ENCODE measurements at places on chromosomes 7 and 10. TPM values are rescaled to one million over a fixed set of nuclear protein-coding genes. Genes with fewer than 3 reads are reported as not detected.
A peak's percentile ranks its signal among the peaks of the same experiment; 100 is the strongest.

Gene DNAJC12
- total RNA-seq: not detected

Gene NPFFR1
- total RNA-seq: under 0.01 TPM

DNA sequence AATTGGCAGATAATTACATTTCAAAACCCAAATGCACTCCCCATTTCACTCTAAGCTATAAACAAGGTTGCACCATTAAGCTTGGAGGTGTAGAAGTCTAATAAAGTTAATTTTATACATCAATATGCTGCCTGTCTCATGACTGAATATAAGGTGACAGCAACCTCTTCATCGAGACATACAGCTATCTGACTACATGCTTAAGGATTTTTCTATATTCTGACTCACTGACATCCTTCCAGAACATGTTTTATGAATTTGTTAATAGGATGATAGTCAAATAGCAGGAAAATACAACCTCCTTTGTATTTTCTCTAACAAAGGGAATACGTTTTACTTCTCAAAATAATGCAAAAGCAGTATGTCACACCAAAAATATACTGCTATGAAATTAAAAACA, 76.6 kb downstream of the NRBF2 start:
- no peak for DNase-seq

DNA sequence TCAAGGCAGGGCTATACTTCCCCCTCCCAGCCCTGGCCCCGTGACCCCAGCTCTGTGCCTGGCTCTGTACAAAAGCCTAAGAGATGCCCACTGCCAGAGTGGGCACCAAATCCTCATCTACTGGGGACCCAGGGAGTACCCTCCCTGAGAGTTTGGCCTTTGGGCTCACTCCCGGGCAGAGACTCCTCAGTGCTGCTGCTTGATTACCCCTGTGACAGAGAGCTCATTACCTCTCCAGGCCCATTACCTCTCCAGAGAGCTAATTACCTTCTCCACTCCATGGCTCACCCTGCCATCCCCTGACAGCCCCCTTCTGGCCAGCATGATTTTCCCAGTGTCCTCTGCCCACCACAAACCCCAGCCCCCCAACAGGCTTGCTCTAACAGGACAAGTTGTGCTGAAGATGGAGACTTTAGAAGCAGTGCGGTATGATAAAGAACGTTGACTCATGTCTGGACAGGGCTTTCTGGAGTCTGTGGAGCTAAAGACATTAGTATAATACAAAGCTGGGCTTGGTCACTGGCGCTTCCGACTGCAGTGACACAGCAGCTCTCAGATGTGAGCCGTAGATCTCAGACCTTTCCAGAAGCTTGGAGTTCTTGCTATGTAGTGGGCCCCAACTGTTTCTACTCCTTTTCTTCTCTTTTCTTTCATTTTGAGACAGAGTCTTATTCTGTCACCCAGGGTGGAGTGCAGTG, 111.3 kb upstream of the KCTD7 start:
- DNase-seq: no peak

DNA sequence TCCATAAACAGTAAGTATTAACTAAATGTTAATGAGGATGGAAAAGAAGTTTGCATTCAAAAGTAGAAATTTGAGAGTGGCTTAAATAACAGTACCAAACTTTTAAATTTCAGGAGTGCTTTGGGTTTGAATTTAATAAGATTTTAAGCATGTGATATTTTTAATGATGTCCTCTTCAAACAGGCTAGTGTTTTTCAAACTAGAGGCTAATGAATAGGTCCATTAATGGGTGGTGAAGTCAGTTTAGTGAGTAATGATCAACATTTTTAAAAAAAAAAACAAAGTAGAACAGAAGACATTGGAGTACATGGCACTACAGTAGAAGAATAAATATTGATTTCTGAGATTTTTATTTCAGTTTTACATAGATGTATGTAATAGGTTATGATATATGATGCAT, 72.9 kb downstream of the AKAP9 start:
- DNase-seq: no peak

GRCh38 chr7:28718055-28718481, 240.1 kb downstream of the TRIL start:
- no peak for DNase-seq

DNA sequence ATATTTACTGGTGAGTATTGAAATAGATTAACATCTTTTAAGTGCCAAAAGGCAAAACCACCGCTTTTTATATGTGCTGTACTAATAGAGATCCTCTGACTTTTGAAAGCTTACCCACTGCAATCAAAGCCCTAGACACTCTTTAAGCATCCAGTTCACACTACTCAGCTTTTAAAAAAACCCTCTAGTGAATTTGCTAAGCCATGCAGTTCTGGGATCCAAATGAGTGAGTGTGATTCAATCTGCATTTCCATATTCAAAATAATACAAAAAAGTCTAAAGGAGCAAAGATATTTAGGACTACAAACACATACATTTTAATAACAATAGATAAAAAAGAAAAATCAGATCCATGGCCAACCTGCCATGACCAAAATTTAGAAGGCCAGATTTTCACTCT, 288.2 kb downstream of the MAGI2 start:
- DNase-seq: no peak

DNA sequence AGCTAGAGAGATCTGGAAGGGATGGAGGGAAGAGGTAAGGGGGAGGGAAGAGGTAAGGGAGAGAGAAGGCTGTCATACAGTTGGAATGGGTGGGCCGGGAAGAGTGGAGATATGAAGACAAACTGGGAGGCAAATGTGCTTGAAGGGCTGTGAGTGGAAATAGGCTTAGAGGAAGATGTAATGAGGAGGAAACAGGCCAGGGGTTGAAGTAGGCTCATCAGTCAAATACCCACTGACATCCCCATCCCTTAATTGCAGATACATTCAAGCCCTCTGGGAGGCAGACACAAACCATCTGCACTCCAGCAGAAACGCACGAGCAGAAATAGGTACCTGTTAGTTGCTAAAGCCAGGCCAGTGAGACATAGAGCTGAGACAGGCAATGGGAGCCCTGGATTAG, 2.1 kb downstream of the SYNPO2L start:
- no peak for DNase-seq

DNA sequence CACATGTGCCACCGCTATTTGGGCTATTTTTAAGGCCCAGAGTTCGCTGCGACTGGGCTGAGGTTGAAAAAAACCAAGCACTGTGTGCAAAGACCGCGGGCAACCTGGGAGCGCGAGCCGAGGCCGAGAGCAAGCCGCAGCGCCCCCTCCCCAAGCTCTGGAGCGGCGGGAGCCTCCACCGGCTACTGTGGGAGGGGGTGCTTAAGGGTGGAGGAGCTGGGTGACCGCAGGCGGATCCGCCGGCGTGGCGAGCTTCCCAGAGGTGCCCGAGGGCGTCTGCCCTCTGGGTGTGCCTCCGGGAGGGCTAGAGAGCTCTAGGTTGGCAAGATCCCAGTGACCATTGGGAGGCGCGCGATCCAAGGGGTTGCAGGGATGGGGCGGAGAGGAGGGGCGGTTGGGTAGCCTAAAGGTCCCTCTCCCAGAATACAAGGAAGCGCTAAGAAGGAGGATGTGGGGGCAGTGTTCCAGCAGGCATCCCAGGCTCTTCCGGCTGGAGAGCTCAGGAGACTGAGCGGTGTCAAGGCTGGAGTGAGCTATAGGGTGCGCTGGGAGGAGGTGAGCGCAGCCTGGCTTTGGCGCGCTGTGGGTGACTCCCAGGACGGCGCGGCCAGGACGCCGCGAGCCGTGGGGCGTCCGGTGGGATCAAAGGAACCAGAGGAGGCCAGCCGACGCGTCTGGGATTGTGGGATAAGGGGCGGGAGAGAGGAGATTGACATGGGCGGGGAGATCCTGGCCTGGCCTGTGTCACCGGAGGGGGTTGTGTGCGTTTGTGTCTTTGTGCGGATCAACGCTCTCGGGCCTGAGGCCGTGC, 8.0 kb downstream of the DLX5 start:
- DNase-seq: no peak

DNA sequence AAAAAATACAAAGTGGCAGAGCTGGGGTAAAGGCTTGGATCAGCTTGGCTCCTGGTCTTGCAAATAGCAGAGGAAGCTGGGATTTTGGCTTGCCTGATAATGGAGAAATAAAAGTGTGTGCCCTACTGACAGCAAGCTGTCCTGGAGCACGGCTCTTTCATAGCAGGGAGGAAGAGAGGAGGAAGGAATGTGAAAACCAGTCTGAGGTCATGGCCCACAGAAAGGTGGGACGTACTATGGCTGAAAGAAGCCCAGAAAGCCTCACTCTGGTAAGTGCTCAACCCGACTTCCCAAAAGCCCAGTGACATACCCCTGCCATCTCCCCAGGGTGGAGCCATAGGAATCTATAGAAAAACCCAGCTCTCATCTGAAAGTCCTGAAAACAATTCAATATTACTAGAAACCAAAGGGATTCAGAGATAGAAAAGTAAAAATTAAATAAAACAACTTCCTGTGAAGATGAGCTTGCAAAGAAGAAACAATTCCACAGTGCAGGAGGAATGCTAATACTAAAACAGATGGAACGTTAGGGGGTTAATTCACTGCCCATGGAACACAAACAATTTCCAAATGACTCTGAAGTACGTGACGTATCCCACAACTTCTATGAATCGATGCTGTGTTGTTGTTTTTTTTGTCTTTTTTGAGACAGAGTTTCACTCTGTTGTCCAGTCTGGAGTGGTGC, 246.7 kb upstream of the PTN start:
- DNase-seq: no peak

DNA sequence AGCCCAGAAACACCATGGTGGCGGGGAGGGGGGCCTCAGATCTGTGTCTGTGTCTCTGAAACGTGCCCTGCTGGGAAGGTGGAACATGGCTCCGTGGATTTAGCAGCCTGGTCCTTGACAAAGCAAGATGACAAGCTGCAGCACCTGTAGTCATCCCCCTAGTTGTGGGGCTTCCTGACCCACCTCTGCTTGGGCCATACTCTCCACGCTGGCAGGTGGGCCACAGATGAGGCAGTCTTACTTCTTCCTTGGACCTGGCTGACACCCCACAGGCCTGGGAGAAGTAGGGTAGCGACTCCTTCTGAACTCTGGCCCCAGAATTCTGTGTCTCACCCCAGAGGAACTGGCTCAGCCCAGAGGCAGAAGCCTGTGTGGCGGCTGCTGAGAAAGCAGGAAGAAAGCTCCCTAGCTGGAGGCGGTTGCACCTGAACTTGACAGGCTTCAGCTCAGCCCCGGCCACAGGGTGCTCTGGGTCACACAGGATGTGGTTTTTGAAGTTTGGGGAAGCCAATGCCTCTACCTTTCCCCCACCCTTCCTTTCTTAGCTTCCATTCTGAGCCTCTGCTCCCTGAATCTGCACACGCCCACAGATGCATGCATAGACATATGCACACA, 113.9 kb downstream of the ABLIM1 start:
- DNase-seq: peak; percentile 72

- no peak for DNase-seq
Observed at GRCh38 chr10:11854301-11854700, 31.1 kb downstream of the PROSER2 start.

DNA sequence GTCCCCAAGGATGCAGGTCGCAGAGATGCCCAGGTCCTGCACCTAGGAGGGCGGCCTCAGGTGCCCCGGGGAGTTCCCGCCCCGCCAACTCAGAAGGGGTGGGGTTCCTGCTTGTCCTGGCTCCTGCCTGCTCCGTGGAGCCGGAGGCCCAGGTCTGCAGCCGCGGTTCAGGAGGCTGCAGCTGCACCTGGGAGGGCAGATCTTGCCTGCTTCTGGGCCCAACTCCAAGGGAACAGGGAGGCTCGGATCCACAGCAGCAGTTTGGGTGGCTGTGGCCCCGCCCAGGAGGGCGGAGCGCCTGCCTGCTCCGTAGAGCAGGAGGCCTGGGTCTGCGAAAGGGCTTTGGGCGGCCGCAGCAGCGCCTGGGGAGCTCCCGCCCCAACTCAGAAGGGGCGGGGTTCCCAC, 108.2 kb upstream of the EGR2 start:
- no peak for DNase-seq

Data from stomach (tissue), 19 donors.